Activated T-cell treated with anti-CD3 and anti-CD28 coated beads, Interleukin-2, amount 50 U/mL, for 24 hours (primary cell): ENCODE measurements at places on chromosomes 7 and 10.

- H3K27me3 ChIP-seq = peaks cover 27% of the 10 kb centered on the region
- no peak overlapping the region for H3K27ac ChIP-seq
- no peaks in the 10 kb centered on the region for H3K4me1 ChIP-seq
- no peak for DNase-seq
- H3K36me3 ChIP-seq = no peaks in the 10 kb centered on the region
Measured at GRCh38 chr7:99863847-99864440, 12.9 kb downstream of the OR2AE1 start.

GRCh38 chr7:14446829-14447228, 455.7 kb downstream of the DGKB start:
- H3K27me3 ChIP-seq = no peaks in the 10 kb centered on the region
- no peak for DNase-seq
- H3K4me1 ChIP-seq = peaks cover 8% of the 10 kb centered on the region
- no peak overlapping the region for H3K27ac ChIP-seq

- H3K36me3 ChIP-seq = no peaks in the 10 kb centered on the region
- DNase-seq = no peak
- peaks cover 24% of the 10 kb centered on the region for H3K4me1 ChIP-seq
- no peak overlapping the region for H3K27ac ChIP-seq
Measured at GRCh38 chr10:3564346-3565002, 220.5 kb downstream of the KLF6 start.

DNA sequence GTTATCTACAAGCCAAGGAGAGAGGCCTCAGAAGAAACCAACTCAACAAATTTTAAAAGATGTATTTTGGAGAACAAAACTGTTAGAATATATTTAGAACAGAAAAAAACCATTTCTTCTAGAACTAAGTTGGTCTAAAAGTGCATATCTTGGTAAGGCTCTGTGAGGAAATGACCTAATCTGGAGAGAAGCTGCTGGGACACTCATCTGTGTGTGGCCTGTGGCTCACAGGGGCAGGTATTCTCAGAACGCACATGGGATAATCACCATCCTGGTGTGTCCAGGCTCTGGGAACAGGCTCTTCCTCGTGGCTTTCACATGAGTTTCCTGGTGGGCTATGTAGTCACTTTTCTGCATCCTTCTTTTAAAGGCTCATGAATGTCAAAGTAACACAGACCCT, 38.1 kb upstream of the PRSS1 start:
- no peaks in the 10 kb centered on the region for H3K36me3 ChIP-seq
- H3K4me3 ChIP-seq = peak overlapping the region; percentile 77
- no peak for DNase-seq
- peaks cover 67% of the 10 kb centered on the region for H3K4me1 ChIP-seq
- H3K27me3 ChIP-seq = no peaks in the 10 kb centered on the region

DNA sequence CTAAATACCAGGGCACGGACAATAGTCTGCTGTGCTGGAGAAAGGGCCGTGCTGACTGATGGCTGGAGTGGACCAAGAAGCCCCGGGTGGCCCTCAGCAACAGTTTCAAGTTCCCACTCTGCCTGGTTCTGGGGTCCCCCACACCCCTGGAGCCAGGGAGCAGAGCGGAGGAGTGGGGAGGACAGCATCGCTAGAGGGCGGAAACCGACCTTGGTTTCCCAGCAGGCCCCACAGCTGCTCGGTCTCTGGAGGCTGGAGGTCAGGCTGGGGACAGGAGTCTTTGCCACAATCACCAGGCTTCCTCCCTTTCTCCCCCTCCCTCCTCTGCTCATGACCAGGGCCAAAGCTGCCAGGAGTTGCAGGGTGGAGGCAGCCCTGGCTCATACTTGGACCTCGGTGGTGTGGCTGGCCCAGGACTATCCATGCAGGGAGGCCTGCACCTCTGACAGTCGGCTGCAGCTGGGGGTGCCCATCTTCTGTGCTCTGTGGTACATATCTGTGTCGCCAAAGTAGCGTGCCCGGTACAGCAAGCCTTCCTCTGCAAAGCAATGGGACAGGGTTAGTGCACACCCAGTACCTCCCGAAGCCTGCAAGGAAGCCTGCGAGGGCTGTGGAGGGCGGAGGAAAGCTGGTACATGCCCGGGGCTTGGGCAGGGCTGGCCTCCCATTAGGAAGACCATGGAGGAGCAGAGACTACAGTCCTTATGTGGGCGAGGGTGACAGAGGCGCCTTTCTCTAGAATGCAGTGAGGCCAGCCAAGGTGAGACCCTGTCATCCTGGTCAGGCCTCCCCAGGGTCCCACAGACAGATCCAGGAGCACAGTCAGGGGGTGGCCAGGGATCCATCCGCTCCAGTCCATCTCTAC, 19.1 kb downstream of the DNAJB12 start:
- peak; percentile 71 for DNase-seq
- peak overlapping the region; percentile 61 for H3K4me3 ChIP-seq
- no peaks in the 10 kb centered on the region for H3K27me3 ChIP-seq

DNA sequence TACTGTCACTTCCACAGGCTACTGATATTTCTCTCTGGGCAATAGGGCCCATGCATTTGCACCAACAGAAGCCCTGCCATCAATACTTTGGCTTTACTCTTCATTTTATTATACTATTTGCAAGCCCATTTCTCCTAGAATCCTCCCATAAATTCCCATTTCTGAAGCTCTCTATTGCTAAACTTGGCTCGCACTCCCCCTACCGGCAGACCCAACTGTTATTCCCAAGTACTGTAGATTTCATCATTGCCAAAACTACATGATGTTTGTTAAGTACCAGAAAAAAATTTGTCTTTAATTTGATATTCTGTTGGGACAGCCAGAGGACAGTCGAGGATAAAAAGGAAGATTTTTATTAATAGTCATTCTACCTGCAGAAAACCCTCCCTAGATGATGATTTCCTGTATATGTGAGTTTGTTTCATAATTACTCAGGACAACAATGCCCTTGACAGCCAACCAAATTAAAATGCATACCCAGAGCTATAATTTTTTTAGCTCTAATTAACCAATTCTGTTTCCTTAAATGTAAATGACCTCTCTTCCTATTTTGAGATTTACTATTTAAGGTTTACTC, 298.6 kb downstream of the REEP3 start:
- peaks cover 48% of the 10 kb centered on the region for H3K27me3 ChIP-seq
- no peak for DNase-seq
- H3K4me3 ChIP-seq = no peak overlapping the region
- H3K27ac ChIP-seq = no peak overlapping the region
- no peaks in the 10 kb centered on the region for H3K4me1 ChIP-seq
- no peaks in the 10 kb centered on the region for H3K36me3 ChIP-seq
